ENCODE measurements at places on chromosomes 11 and 22.

DNA sequence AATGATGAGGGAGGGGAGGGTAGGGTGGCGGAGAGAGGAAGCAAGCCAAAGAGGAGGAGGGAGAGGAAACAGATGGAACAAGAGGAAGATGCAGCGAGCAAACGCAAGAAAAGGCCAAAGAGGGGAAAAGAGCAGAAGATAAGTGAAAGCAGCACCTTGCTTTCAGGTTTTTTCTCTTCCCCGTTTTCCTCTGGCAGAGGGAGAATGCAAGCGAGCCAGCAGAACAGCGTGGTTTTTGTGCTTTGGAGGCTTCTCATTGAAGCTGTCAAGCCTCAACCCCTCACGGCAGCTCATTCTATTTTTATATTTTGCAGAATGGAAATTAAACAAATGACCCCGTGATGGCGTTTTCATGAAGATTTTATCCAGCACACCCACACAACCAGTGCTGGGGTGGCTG, 67.1 kb upstream of the GRAMD1B start:
- DNase-seq, result no peak

GRCh38 chr11:70072461-70072860, 5.7 kb upstream of the ANO1 start:
- no peak for DNase-seq

- DNase-seq, result no peak
Measured at GRCh38 chr11:79078456-79078855, 362.4 kb downstream of the TENM4 start.

GRCh38 chr11:59728154-59728553, 14.5 kb upstream of the OR10V1 start:
- DNase-seq, result no peak

- DNase-seq, result no peak
Measured at GRCh38 chr11:121038648-121039409, 14.9 kb downstream of the TBCEL start.

GRCh38 chr11:43403357-43404231, 44.9 kb downstream of the TTC17 start:
- no peak for DNase-seq

DNA sequence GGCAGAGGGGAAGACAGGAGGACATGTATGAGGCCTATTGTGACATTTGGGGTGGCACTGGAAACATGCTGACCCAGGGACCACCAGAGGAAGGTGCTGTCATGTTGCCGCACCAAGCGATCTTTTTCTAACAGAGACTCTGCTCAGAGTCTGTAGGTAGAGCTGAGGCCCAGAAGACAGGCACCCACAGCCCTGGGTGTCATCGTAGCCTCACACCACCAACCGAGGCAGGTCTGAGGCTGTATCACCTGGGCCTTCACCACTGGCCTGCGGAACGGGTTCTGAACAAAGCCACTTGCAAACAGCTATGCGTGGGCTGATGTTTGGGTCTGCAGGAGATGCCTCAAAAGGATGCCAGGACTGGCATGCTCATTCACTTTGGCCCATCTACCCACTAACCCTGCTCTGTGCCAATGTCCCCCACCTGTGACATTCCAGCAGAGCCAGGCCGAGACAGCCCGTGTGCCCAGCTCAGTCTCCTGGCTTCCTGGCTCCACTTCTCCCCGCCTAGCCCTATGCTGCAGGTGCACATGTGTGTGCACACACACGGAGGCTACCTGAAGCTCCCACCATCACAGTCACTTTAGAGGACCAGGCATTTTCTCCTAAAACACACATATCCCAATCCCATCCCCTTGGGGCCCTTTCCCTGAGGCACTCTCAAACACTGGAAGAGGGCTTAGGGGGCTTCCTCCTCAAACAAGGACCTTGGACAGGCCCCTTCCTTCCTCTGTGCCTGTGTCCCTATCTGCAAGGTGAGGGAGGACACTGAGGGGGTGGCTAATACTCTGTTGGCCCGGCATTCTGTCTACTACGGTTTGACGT, 3.6 kb downstream of the TRIM29 start:
- DNase-seq, result no peak

GRCh38 chr11:64804346-64805210, 1.6 kb upstream of the MAP4K2 start:
- no peak for DNase-seq

GRCh38 chr11:13720940-13721339, 52.5 kb downstream of the FAR1 start:
- DNase-seq, result no peak

DNA sequence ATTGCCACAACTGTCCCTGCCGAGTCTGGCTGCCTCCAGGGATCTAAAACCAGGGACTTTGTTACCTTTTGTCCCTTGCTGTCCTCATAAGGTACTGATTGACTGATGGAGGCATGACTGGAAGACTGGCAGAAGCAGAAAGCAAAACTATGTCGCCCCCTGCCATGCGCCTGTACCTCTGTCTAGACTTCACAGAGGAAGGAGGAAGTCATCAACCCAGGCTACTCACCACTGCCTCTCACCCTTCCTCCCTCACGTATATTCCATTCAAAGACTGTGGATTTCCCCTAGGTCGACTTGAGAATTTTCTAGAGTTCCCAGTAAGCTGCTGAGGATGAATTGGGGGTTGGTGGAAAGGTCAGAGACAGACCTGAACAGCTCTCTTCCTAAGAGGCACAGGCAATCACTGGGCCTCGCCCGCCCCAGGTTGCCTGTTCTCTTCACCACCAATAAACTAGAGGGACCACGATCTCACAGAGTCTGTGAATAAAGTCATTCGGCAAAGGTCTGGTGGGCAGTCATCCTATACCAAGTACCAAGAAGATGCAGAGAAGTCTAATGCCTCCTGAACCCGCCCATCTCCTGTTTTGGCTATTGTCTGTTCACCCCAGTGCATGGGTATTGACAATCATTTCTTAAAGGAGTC, 27.5 kb upstream of the CHST1 start:
- no peak for DNase-seq

DNA sequence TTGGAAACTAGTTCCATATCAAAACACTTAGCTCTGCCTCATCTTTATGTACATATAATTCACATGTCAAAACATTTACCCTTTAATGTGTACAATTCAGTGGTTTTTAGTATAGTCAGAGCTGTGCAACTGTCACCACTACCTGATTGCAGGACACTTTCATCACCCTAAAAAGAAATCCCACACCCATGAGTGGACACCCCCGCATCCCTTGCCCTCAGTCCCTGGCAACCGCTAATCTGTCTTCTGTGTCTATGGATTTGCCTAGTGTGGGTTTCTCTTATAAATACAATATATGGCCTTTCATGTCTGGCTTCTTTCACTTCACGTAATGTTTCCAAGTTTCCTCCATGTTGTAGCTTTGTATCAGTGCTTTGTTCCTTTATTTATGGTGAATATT, 8.6 kb upstream of the EMID1 start:
- DNase-seq, result no peak

- DNase-seq, result no peak
Measured at GRCh38 chr11:122240638-122241037, 124.6 kb upstream of the BLID start.

- DNase-seq, result no peak
Measured at GRCh38 chr11:111209543-111210355, 35.8 kb upstream of the POU2AF2 start.

DNA sequence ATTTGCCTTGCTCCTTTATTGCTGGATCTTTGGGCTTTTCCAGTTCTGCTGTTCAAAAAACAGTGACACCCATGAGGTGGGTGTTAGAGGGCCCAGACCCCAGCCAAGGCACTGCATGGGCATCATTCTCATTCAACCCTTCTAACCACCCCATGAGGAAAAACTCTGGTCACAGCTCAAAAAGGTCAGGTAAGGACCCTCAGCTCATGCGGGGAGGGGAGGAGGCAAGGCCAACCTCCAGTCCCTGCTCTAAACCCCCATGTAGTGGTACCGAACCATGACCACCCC, 7.4 kb downstream of the GNB1L start:
- no peak for DNase-seq

GRCh38 chr11:62340269-62340901, 3.1 kb downstream of the ASRGL1 start:
- DNase-seq, result peak; percentile 40

- DNase-seq, result no peak
Measured at GRCh38 chr11:12372111-12372510, 5.3 kb upstream of the PARVA start.

GRCh38 chr11:111748035-111748804, 18.0 kb downstream of the PPP2R1B start:
- no peak for DNase-seq

DNA sequence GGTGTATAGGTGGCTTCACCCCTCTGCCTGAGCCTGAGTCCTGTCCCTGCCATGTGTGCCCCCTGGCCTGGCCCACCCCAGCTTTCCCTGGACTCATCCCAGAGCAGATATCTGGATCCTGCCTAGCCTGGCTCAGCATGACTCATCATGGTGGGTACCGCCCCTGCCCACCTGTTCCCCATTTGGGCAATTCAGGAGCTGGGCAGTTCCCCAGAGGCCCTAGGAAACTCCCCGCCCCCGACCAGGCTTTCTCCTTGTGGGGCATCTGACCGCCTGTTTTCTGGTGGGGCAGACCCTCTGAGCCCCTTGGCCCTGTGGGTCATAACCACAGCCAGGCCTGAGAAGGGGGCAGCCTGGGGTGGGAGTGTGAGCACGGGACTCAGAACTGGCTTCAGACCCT, 4.4 kb downstream of the TSPO start:
- DNase-seq, result no peak

- DNase-seq, result no peak
Measured at GRCh38 chr11:75477614-75477935, 44.6 kb upstream of the KLHL35 start.

DNA sequence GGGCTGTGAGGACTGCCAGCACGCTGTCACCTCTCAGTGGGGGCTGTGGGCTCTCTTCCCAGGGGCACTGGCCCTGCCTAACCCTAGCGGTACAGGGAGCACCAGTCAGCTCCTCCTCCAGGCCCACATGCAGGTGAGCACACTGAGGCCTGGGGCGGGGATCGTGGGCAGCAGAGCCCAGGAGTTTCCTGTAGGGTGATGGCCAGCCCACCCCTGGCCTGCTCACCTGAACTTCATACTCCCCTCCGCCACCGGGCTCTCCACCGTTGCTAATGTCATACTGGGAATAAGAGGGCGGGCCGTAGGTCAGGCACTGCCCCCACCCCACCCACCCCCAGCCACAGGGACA, 10.0 kb upstream of the TREH start:
- DNase-seq, result no peak

GRCh38 chr11:122270535-122270934, 154.5 kb upstream of the BLID start:
- DNase-seq, result no peak

GRCh38 chr22:37304595-37305343, 22.5 kb downstream of the CYTH4 start:
- DNase-seq, result no peak

DNA sequence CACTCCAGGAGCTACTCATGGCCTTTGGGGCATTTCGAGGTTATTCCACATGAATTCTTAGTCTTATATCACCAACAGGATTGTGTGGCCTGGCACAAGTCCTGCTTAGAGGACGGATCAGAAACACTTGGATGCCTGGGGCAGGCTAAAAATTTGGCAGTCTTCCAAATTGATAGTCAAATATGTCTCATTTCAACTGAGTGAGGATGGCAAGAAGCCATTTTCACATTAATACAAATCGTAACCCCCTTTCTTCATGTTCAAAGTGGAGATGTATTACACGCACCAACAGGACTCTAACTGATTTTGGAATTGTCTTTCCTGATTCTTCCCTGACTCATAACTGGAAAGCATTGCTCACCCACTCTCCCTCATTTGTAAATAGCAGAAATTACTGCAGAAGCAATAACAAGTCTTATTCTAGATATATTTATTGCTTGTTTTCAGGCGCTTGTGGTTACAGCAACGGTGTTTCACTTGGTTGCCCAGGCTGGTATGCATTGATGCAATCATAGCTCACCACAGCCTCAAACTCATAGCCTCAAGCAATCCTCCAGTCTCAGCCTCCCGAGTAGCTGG, 10.3 kb upstream of the CCDC86 start:
- no peak for DNase-seq

GRCh38 chr22:30486661-30487115, 14.9 kb upstream of the SEC14L3 start:
- no peak for DNase-seq

- no peak for DNase-seq
Measured at GRCh38 chr22:49411236-49411635, 416.4 kb downstream of the BRD1 start.

- DNase-seq, result no peak
Measured at GRCh38 chr22:37329238-37330140, 47.2 kb downstream of the CYTH4 start.

DNA sequence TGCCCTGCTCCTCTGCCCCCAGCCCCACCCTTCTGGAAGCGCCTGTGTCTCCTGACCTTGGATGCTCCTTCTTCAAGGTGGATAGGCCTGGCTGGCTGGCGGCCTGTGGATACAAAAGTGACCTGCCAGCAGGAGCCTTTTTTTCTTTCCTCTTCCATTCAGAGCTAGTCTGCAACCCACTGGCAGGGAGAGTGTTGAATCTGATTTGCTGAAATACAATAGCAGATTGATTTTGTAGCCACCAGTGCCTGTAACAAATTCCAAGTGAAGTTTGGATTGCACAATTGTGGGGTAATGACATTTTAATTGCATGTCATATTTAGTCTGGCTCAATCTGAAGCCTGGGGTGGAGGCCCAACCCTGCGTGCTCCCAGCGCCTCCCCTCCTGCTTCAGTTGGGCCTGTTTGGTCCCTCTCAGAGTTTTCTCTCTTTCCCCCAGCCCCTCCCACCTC, 97.2 kb downstream of the GRIK4 start:
- no peak for DNase-seq

DNA sequence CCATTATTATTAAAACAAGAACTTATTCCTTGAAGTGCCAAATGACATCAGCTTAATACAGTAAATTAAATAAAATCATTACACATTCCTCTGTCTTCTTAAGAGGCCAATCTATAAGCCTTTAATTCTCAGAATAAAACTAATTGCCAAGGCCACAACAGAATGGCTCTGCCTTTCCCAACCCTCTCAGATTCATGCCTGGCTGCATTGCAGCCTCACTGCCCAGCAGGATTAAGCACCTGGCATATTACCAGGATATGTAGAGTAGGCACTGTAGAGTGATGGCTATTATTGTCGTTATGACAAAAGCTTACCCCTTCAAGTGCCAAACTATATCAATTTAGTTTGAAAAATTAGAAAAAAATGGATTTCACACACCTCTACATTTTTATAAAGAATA, 9.4 kb upstream of the CALCA start:
- no peak for DNase-seq

GRCh38 chr11:32440916-32441315, 5.6 kb upstream of the WT1 start:
- DNase-seq, result no peak

Measured in stimulated activated CD8-positive, alpha-beta memory T cell treated with anti-CD3 and anti-CD28 coated beads, Interleukin-4, amount 100 ng/mL, for 1 hour (primary cell).